AG04450 (cell line): ENCODE measurements at places on chromosomes 2 and 18.
A peak's percentile ranks its signal among the peaks of the same experiment; 100 is the strongest.

GRCh38 chr18:14100503-14101286 lies 31.5 kb downstream of the ZNF519 start:
- DNase-seq = no peak

DNA sequence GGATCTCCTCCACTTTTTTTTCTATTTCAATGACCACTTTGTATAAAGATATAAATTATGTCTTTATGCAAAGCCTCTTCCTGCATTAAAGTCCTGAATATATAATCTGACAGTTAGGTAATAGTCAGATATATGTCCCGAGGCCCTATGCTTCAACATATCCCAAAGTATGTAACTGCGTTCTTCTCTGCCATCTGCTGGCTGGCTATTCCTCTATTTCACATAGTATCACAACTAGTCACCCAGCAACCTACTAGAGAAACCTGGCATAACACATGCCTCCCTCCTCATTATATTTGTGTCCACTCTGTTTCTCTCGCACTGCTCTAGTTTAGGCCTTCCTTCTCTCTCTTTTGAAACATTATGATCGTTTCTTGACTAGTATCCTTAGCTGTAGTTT lies 640.8 kb downstream of the DPP10 start:
- DNase-seq = no peak

DNA sequence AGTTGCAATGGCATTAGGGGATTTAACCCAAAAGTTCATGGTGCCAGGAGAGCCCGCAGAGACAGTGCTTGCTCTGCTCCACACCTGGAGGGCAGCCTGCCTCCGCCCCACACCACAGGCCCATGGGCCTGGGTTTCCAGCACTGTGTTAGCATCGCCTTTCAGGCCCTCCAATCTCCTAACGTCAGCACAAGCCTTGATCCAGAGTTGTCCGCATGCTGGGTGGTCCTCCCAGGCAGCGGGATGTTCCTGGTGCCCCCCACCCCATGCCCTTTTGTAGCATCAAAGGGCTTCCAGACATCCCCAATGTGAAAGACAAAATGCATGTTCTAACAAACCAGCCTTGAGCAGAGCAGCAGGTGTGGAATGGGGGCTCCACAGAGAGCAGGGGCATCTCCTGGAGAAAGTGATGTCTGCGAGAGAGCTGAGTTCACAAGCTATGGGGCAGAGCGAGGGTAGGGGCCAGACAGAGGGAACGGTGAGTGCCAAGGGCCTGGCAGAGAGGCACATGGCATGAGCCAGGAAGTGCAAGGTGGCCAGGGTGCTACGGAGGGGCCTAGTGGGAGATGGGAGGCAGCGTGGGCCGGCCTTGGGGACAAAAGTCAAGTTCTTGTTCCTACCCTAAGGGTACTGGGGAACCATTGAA lies 119.2 kb downstream of the CYP26B1 start:
- no peak for DNase-seq

GRCh38 chr2:232473467-232473890 lies 14.2 kb downstream of the ECEL1 start:
- DNase-seq = no peak

- DNase-seq = peak; percentile 58
These were observed 4.4 kb downstream of the ACTR3 start for GRCh38 chr2:113894156-113894743.

- DNase-seq = no peak
These were observed 3.8 kb downstream of the ITGB1BP1 start for GRCh38 chr2:9419541-9419940.

DNA sequence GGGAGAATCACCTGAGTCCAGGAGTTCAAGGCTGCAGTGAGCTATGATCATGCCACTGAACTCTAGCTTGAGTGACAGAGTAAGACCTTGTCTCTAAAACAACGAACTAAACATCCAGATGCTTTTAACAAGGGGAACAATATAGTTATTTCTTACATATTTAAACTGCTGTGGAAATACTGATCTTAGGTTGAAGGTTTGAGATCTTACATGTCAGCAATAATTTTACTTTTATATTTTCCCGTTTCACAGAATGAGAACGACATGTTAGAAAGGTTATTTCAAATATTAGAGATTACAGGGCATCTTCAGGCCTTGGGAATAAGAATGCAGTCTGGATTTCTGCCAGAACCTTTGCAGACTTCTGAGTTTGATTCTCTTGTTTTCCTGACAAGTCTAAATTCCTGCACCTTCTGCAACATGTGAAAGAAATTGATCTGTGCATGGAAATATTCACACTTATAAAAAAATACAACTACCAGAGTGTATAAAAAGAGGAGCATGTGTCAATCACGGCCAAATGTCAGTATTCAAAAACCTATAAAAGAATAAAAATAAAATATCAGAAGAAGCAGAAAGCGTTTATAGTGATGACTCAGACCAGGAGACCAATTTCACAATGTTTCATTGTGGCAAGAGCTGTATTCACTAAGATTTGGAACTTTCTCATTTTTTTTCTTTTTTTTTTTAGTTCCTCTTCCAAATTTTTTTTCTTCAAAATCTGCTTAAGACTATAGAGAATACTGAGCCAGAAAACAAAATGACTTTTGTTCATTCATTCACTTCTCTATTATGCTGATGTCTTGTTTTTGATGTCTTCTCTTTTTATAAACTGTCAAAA lies 29.6 kb downstream of the COLEC12 start:
- DNase-seq = no peak

- no peak for DNase-seq
These were observed 18.1 kb downstream of the BCL2 start for GRCh38 chr18:63301434-63301833.

DNA sequence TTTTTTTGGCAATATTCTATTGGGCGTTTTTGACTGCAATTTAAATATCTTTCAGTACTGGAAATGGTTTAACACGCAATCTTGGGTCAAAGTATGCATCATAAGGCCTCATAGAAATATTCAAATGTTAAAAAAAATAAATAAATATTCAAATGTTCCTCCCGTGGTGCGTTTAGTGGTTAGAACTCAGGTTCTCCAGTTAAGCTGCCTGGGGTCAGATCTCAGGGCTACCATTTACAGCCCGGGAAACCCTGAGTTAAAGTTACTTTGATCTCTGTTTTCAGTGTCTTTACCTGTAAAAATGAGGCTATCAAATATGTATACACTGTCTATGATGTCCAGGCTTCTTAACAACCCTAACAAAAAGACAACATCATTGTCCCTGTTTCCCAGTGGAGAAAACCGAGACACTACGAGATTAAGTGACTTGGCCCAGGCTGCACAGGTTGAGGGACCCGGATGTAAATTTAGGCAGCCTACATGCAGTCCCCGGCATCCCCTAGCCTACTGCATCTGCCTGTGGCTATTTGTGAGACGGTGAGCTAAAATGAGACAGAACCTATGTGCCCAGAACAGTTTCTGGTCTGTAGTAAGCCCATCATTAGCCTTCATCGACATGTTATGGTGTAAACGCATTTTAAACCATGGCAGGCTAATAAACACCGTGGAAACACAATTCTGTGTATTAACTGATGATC lies 1.7 kb downstream of the FHL2 start:
- no peak for DNase-seq

DNA sequence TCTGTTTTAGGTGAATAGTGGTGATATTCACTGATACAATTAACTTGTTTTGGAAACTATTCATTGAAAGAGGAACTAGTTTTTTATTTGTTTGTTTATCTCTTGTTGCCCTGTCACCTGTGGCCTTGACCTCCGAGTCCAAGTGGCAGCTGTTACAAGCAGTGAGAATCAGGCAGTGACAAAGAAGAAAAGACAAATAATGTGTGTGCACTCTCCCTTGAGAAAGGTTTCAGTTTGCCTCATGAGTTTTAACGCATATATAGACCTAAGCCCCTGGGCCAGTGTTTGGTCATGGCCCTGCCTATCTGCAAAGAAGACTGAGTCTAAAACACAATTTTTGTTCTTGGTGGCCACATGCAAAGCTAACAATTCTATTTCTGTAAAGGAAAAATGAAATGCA lies 15.3 kb downstream of the KYNU start:
- no peak for DNase-seq

DNA sequence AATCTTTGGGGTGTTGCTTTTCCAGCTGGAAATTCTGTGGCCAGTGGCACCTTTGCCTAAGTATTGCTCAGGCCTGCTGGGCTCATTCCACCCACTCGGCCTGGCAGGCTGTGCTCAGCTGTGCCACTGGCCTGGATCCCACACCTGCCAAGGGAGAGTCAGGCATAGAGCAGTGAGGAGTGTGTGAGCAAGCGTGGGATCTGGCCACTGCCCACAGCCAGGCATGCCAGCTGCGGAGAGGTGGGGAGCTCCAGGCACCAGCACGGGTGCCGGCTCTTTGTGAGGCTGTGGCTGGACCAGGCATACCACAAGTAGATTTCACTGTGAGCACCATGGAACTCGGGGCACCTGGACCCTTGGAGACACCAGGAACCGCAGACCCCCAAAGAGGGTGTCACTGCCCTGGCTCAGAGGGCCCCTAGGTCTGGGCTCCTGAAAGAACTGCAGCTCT lies 118.1 kb upstream of the MAP2 start:
- DNase-seq = no peak

- DNase-seq = no peak
These were observed 72.8 kb downstream of the SMAD7 start for GRCh38 chr18:48877941-48878340.

DNA sequence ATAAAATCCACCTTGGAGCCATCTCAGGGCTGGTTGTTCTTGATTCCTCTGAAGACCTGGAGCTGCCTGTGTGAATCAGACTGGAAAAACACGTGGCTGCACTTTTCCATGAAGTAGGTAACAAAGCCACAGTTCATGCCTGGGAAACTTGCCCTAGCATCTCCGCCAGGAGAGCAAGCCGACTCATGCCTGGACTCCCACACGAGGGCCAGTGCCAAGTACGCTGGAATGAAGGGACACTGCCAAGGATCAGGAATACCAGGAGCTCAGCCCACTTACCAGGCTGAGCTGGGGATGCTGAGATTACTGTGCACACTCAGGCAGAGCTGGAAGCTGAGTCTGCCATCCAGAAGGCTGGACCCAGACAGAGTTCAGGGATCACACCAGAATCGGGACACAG lies 10.9 kb upstream of the FHL2 start:
- peak; percentile 66 for DNase-seq

DNA sequence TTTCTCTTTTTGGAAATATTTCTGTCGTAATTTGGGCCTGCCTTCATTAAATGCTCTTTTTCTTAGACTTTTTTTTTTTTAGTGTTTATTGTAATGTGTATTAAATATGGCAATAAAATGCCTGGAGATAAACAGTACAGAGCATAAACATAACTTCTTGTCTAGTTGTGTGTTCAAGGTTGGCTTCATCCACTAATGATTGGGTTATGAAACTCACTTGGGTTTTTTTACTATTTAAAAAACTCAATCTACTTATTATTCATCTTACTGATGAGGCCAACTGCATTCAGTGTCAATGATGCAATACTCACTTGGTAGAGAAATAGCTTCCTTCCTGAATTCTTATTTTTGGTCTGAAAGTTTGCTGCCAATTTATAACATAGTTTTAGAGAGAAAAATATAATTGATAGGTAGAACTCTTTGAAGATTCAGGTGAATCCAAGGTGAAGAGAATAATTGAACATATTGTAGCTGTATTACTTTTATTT lies 144.2 kb upstream of the NABP1 start:
- no peak for DNase-seq

GRCh38 chr2:162925595-162925994 lies 87.0 kb upstream of the KCNH7 start:
- no peak for DNase-seq

- DNase-seq = no peak
These were observed 520.1 kb downstream of the BCL11A start for GRCh38 chr2:60033325-60033724.

GRCh38 chr18:63106727-63107126 lies 212.8 kb downstream of the BCL2 start:
- no peak for DNase-seq

DNA sequence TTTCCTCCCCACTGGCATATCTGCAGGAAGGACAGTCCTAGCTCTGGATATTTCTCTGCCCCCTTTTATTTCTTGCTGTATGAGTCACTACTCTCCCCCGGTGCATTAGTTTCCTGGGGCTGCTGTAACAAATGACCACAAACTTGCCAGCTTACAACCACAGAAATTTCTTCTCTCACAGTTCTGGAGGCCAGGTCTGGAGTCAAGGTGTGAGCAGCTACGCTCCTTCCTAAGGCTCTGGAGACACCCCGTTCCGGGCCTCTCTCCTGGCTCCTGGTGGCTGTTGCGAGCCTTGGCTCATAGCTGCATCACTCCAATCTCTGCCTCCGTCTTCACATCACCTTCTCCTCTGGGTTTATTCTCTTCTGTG lies 34.1 kb downstream of the PTPRM start:
- DNase-seq = no peak

DNA sequence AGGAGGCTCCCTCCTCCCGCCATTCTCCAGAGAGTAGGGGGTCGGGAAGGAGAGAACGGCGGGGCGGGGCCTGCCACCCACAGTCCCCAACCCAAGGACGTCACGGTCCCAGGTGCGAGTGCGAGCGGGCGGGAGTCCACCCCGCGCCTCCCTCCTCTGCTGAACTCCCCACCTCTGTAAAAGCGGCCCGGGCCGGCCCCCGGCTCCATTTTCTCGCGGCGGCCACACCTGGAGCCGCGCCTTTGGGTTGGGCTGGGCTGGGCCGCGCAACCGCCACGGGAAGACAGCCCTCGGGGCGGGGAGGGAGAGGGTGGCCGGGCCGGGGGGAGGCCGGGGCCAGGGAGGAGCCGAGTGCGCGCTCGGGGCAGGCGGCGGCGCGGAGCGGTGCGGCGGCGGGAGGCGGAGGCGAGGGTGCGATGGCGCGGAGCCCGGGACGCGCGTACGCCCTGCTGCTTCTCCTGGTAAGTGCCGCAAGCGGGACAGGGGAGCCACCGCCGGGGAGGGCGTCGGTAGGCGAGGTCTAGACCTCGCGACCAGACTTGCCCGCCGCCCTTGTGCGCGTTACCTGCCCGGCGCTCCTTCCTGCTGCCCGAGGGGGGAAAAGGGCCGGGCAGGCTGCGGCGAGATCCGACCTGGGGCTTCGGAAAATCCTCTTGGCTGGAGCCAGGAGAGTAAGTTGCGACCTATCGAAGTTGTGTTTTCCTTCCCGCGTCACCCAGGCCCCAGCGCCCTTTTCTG lies at the start of gene DSG2:
Gene DSG2, plus strand, starts transcription at position 342 of the 738 bp plus-strand sequence. Its CDS starts 75 bp downstream, at position 417.
- DNase-seq = no peak

GRCh38 chr2:41199334-41199733 lies 747.4 kb upstream of the SLC8A1 start:
- no peak for DNase-seq

DNA sequence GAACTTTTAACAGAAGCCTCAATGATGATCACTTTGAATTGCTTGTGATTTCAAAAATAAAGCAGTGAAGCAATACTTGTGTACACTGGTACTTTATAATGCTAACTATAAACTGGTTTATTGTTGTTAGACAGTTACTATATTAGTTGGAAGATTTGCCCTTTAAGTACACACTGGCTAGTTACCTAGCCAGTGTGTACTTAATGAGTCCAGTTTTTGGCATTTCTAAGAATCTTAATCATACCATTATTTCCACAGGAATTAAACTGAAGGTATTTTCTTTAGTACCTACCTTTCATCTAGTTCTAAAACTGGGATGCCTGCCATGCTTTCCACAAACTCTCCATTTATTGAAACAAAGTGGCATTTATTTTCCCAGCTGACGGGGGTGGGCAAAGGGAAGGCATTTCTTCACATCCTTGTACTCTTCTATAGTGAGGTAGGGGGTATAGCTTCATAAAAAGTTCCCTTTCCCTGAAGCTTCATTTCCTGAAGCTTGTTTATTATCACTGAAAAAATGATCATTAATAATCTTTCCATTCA lies 49.9 kb downstream of the UGP2 start:
- no peak for DNase-seq
